ENCODE measurements at places on chromosomes 2 and 18.
A peak's percentile ranks its signal among the peaks of the same experiment; 100 is the strongest.

DNA sequence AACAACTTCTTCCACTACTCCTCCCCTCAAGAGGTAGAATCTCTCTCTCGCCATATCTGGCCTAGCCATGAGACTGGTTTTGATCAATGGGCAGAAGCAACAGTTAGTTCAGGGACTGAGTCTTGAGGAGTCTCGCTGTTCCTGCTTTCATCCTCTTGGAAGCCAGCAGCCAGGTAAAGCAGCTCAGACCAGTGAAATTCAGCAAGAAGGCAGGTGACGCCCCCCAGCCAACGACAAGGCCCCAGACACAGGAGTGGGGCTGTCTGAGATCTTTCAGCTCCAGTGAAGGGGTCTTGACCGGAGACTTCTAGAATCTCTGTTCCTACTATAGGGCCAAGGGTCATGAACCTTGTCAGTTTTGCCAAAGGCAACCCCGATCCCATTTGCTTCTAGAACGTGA lies 39.7 kb upstream of the ACAA2 start:
- DNase-seq: no peak

- DNase-seq: no peak
These were observed 7.3 kb downstream of the GATA6 start for GRCh38 chr18:22176420-22177326.

GRCh38 chr2:157339965-157340655 lies 14.5 kb upstream of the ERMN start:
- no peak for DNase-seq

DNA sequence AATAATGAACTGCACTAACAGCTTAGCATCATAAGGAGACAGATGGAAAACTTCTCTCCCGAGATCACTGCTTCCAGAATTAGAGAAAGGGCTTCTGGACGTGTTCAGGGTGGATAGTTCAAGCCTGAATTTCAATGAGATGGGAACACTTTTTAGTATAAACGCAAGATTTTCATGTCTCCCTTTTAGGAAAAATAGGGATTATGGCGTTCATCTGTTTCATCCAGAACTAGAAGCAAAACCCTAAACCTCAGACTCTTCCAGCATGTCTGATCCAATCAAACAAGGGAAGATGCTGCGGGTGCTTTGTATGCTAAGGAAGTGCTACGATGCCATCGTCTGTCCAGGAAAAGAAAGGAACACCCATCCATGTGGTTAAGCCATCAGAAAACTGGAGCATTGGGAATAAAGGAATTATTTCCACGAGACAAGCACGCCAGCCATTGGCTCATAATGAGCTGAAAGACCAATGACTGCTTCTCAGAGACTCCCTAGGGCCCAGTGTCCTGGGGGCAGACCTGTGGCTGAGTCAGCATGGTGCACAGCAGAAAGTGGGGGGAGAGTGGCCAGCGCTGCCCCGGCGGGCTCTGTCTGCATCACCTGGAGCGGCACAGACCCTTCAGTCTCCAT lies 65.9 kb upstream of the AFF3 start:
- no peak for DNase-seq

GRCh38 chr18:46253498-46253897 lies 149.3 kb downstream of the HAUS1 start:
- no peak for DNase-seq

- no peak for DNase-seq
These were observed 14.5 kb upstream of the SIX3 start for GRCh38 chr2:44926957-44927356.

DNA sequence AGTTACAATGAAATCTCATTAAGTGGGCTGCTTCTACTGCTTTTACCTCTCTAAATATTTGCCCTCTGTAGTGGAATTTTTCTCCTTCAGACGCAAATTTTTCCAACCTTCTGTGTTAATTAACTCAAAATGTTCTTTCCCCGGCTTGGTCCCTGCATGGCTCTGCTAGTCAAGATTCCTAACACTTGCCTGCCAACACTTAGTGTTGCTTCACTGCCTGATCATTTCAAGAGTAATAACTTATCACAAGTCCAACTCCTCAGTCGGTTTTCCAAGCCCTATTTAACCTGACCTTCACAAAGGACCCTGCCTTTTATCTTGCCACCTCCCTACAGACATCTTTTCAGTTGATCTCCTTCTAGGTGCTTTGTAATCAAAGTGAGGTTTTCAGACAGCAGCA lies 142.7 kb downstream of the HRH4 start:
- DNase-seq: no peak

DNA sequence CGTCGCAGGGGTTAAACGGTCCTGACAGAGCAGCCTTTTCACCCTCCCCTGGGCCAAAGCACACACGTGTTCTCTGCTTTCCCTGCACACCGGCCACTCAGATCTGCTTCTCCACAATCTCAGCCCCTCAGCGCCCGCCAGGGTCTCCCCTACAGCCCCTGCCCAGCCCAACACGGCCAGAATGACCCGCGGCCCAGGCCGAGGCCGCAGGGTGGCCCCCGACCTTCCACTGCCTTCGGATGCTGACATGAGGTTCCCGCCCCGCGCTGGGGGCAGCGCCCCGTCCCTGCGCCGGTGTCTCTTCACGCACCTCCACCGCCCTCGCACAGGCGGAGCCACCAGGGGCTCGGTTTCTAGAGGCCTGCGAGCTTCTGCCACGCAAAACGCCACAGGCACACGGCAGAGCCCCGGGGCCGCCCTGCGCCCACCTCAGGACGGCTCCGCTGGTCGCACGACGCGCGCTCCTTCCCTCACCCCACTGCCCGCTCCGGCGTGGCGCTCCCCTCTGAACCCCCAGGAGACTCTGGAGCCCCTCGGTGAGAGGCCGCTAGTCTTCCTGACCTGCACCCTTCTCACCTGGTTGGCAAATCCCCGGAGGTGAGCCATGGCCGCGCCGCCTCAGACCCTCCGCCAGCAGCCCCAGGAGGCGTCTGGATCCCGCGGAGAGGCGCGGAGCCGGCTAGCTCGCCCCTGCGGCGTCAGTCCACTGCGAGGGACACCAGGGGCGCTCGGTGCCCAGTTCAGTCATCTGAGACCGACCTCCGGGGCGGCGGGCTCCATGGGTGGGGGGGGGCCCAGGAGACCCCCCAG lies 749 bp downstream of the STK25 start:
- DNase-seq: peak; percentile 21

DNA sequence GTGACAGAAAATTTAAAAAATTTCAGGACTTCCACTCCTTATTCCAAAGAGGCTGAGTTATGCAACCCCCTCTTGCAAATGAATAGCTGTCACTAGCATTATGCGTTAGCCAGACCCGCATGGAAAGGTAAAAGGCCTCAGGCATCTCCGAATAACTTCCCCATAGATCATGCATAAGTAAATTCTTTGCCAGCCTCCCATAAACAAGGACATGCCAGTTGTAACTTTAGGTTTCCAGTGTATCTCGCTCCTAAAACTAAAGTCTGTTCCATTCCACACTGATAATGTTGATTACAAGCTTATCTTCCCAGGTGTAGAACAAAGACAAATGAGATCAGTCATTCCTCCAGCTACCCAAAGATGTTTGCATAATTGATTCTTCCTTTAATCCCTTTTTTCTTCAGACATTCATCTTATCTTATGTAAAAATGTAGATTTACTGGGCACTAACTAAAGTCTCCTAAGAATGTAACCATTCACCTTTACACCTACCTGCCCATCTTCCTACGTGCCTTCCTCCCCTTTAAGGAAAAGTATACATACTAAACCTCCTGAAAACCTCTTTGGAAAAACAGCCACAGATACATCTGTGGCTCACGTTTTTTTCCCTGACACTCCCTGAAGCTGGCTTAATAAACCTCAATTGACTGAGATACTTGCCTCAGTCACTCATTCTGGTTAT lies 13.6 kb upstream of the NFU1 start:
- no peak for DNase-seq

DNA sequence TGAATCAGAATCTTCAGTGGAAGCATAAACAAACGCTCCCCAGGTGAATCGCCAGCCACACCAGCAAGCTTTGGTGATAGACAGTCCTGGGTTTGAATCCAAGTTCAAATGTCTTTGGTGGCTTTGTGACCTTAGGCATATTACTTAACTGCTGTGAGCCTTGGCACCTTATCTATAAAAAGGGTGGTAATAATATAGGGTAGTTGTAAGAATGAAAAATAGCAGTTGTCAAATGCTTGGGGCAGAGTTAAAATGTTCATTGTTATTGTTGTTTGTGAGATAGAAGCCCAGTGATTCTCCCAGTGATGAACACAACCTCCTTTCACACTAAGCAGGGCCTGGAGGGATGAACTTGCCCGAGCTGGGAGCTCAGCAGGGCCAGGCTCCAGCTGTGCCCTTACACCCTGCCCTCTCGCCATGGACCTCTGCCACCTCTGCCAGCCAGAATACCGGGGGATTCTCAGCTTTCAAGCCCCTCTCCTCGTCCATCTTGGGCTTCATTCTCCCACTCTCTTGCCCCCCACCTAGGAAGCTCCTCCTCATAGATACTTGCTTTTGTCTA lies 6.1 kb upstream of the TMBIM1 start:
- no peak for DNase-seq

GRCh38 chr18:9578306-9578705 lies 36.1 kb downstream of the PPP4R1 start:
- no peak for DNase-seq

Measured in MM.1S (cell line).